Osteoblast (primary cell): ENCODE measurements at places on chromosomes 6 and 20. TPM values are rescaled to one million over a fixed set of nuclear protein-coding genes. Genes with fewer than 3 reads are reported as not detected.
A peak's percentile ranks its signal among the peaks of the same experiment; 100 is the strongest.

DNA sequence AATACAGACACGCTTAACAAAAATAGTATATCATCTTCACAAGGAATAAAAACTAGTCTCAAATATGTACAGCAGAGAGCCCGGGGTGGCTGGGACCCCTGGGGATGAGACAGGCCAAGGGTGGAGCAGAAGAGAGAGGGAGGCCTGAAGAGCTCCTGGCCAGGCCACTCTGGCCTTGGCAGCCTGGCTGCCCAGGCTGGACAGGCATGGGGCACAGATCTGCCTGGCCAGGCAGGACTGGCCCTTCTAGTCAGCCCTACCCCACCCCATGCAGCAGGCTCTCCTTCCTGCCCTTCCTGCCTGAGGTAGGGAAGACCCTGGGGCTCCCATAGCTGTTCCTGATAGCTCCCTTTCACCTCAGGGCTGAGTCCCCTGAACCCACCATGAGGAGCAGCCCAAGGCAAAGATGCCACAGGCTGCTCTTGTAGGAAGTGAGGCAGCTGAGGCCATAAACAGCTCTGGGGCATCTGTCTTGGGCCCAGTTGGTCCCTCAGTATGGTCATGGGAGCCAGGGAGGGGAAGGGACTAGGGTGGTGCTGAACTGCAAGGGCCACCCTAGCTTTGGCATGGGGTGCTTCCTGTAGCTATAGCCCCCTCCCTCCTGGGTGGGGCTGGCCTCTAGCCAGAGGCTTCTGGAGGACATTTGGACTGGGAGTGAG, 27.1 kb downstream of the COX4I2 start:
- DNase-seq = no peak

- DNase-seq = no peak
Measured at GRCh38 chr20:45450097-45450818, 19.3 kb upstream of the WFDC2 start.

- DNase-seq = peak; percentile 88
Measured at GRCh38 chr6:159217595-159218275, 48.5 kb downstream of the FNDC1 start.

DNA sequence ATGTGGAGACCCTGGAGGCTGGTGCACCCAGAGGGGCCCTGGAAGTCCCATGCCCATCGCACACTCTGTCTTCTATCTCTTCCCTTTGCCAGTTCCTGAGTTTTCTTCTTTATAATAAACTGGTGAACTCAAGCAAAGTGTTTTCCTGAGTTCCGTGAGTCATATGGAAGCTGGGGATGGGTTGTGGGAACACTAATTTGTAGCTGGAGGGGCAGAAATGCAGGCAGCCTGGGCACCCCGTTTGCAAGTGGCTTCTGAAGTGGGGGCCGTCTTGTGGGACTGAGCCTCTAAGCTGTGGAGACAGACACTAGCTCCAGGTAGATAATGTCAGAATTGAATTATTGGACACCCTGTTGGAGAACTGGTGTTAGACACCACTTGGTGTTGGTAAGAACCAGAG, 3.2 kb upstream of the PPP1R3G start:
- no peak for DNase-seq

DNA sequence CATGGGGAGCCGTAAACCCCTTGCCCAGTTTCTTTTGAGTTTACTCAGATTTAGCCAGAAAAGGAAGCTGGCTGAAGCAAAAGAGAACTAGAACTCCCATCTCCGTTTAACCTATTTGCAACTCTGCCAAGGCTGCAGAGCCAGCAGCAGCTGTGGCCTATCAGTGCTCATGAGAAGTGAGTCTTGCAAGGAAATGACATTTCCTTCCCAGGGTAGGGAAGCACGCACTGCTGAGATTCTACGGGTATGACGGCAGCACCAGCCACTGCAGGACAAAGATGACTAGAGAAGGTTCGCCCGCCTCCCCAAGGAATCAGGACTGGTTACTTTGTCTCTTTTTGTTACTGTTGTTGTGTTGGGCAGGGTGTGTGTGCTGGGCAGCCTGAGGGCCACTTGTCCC, 47.6 kb downstream of the PPP1R3G start:
- peak; percentile 62 for DNase-seq

DNA sequence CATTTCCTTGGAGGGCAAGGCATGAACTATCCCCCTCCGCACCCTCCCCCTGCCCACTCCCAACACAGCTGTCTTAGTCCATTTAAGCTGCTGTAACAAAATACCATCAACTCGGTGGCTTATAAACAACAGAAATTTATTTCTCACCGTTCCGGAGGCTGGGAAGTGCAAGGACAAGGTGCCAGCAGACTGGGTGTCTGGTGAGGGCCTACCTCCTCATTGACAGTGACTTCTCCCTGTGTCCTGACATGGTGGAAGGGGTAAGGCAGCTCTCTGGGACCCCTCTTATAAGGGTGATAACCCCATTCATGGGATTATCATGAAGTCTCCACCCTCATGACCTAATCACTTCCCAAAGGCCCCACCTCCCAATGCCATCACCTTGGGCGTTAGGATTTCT, 114.3 kb upstream of the MAFB start:
- DNase-seq = no peak

GRCh38 chr6:35192301-35192860, 21.4 kb upstream of the SCUBE3 start:
- no peak for DNase-seq

DNA sequence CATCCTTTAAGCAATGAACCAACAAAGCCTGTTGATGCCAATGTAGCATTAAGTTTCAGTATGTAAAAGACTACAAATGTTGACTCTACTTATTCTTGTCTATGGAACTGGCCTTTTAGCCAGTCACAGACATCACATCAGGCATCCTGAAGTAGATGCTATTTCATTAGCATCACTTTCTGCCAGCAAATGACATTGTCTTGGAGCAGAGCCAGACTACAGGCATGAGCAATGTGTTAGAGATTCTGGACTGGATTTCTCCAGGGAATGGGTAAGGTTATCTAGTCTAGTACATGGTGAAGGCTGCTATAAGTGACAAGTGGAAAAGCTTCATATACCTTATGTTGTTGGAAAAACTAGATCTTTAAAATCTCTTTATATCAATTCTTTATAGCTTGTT, 142.9 kb downstream of the ADGRB3 start:
- no peak for DNase-seq

GRCh38 chr6:25176466-25176865, 102.7 kb upstream of the CARMIL1 start:
- DNase-seq = peak; percentile 47

DNA sequence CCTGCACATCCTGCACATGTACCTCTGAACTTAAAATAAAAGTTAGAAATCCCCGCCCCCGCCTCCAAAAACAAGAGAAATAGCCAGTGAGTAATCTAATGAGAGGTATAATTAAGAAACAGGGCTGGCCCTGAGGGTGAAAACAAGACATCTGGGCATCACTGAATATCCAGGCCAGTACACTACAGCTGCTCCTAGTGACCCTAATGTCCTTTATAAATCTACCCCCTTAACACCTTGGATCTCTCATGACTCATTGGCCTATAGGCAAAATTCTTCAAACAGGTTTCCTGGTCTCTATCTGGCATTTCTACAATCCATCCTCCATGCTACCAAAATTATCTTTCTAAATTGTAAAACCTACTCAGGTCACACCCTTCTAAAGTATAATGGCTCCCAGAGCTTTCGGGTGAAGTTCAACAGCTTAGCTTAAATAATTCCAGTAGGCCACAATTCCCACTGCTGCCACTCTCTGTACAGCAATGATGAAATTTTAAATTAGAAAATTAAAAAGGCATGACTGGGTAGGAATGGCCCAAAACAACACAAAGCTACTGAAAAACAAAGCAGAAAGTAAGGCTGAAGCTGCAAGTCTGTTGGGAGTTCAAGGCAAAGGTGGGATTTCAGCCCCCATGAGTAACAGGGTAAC, 260.9 kb downstream of the GMDS start:
- no peak for DNase-seq

DNA sequence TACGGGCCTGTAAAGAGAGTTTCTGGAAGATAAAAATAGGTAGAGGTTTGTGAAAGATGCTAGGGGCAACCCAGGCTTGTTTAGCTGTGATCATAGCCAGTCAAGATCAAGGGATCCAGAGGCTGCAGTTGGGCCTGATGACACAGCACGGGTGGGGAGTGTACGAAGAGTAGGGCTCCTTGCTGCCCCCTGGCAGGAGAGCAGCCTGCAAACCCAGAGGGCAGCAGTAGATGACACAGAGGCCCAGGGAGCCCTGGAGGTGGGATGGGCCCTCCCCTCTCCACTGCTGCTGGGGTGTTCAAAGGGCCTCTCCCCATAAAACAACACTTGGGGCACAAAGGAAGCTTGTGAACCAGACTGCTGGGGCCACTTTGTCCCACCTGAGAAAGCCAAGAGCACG, 47.2 kb downstream of the VEGFA start:
- DNase-seq = peak; percentile 88

GRCh38 chr20:3209946-3210317, 634 bp downstream of the ITPA start:
- peak; percentile 93 for DNase-seq

DNA sequence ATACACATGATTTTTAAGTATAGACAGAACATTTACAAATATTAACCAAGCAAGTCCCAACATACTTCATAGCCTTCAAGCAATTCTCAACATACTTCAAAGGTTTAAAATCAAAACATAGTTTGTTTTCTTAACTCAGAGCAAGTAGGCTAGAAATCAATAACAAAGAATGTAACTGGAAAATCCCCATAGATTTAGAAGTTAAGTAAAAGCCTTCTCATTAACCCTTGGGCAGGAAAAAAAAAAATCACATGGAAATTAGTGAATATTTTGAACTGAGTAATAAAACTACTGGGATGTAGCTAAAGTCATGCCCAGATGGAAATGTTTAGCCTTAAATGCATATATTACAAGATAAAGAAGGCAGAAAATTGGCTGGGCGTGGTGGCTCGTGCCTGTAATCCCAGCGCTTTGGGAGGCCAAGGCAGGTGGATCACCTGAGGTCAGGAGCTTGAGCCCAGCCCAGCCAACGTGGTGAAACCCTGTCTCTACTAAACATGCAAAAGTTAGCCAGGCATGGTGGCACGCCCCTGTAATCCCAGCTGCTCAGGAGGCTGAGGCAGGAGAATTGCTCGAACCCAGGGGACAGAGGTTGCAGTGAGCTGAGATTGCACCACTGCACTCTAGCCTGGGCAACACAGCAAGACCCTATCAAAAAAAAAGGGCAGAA, 316.1 kb downstream of the TAF4 start:
- peak; percentile 61 for DNase-seq

TXNDC5 gene
- 189 and 344 TPM in 2 replicates for total RNA-seq

COX4I2 gene
- not detected in 2 replicates for total RNA-seq

SOX18 gene
- under 0.01 TPM in 2 replicates for total RNA-seq

CLPSL2 gene
- total RNA-seq = not detected in 2 replicates

SAPCD1 gene
- 0.59 and 1.4 TPM in 2 replicates for total RNA-seq

CRIP3 gene
- total RNA-seq = 0.59 TPM in 1 of 2 replicates, not detected in the other

GPX5 gene
- total RNA-seq = not detected in 2 replicates

MCHR2 gene
- total RNA-seq = not detected in 2 replicates

RIPPLY2 gene
- under 0.01 TPM in 1 of 2 replicates, not detected in the other for total RNA-seq

MMUT gene
- 16.2 and 16.6 TPM in 2 replicates for total RNA-seq
